ENCODE measurements at places on chromosomes 1 and 21.

DNA sequence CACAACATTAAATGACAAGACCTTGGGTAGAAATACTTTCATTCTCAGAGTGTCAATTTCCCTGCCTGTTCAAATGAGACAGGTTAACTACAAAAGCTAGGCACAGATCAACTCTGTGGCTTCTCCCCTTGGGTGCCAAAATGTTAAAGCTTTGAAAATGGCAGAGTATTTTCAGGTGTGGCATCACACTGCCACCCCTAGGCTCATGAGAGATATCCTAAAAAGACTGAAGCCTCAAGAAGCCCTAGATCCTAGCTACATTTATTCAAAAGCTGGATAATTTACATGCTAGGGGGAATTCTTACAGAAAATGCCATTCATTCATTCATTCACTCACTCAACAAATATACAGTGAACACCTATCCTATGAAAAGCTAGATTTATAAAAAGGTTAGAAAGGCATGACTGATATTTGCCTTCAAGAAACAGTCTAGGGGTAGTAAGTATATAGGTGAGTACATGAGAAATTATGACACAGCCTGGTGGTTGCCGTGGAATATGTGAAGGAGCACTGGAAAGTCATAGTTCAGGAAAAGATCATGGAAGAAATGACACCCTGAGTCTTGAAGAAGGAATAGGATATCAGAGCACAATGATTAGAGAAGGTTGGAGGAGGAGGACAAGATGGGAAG, 15.9 kb upstream of the RAB4A start:
- no peak for DNase-seq

DNA sequence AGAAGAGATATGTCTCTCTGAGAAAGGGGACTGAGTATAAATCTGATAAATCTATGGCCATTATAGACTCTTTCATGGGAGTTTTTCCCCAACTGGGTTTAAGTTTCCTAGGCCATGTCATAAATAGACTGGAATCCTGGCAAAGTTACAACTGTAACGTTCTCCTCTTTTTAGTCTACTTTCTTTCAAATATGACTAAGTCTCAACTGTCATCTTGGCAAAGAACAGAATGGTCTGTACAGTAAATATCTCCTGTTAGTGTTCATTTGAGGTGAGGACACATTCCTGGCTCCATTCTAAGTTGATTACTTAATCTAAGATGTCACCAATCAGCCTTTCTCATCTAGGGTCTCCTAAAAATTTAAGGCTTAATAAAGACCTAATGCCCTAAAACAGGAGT, 300.5 kb downstream of the BRINP2 start:
- DNase-seq, result no peak

DNA sequence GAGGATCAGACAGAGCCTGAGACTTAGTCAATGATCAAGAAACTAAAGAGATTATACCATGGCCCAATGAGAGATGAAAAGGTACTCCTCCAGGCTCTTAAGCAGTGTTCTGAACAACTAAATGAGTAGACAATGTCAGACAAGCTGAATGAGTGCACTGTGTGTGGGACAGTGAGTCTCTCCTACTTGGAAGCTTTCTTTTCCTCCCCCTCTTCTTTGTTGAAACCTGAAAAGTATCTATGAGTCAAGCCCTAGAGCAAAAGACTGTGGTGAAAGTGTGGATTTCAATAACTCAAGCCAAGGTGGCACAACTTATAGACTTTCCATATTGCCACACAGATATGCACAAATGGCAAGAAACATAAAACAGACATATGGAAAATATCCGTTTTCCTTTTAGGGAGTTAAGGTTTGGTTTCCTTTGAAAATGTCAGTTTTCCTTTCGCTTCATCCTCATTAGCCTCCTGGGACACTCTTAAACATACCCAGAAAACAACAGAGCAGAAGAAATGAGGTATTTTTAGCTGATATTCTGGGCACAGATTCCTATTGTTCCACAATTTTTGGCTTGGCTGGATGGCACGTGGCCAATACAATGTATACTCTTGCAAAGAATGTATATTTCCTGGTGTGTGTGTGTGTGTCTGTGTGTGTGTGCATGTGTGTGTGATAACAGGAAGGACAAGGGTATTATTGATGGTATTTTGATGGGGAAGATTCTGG, 96.6 kb downstream of the LMX1A start:
- no peak for DNase-seq

DNA sequence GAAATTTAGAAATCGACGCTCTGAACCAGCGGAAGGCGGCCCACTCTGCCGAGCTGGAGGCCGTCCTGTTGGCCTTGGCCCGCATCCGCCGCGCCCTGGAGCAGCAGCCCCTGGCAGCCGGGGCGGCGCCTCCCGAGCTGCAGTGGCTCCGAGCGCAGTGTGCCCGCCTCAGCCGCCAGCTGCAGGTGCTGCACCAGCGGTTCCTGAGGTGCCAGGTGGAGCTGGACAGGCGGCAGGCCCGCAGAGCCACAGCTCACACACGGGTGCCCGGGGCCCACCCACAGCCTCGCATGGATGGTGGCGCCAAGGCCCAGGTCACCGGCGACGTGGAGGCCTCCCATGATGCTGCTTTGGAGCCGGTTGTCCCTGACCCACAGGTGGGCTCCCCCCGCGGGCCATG, 47.0 kb upstream of the DIP2A start:
- DNase-seq, result no peak

DNA sequence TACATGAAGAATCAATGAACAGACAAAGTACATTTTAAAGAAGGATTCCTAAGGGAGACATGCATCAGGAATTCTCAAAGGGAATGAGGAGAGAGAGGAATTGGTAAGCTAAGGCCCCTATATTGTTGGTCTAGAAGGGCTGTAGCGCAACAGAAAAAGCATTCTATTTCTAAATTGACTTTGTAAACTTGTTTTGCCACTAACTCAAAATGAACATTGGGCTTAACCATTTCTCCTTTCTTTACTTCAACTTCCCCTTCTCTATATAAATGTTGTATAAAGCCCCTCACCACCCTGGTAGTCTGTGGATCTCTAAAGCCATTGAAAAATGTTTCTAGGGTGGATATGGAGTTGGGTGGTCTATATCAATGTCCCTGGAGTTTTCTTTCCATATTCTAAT, 20.4 kb upstream of the OR6N2 start:
- DNase-seq, result no peak

Measured in sigmoid colon (tissue), 7 donors.